ENCODE measurements at places on chromosomes 16 and 17.

DNA sequence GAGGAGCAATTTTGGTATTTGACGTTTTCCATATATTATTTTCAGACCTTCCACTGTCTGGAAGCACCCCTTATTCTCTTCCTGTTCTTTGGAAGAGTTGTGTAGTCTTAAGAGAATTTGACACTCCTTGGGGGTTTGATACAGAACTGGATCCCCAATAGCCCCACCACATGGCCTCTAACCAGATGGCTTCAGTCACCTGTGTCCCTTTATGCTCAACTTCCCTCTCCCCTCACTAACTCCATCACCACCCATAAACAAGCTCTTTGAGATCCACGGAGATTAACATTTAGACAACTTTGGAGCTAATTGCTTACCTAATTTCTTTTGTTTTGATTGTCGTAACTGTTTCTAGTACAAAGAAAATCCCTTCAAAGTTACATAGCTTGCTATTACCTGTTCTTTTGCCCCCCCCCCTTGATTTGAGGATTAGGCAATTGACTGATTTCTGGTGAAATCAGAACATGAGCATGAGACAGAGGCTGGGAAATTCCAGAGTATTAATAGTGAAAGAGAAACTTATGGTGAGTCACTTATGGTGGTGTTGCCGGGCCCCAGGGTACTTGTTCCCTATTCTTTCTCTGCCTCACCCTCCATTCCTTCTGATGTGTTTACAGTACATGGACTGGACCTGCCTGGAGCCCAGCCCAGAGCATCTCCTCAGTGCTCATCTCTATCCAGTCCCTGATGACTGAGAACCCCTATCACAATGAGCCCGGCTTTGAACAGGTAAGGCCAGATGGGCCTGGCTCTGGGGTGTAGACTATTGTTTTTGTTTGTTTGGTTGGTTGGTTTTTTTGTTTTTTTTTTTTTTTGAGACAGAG lies 7.5 kb downstream of the UBE2Z start:
- peak; percentile 77 for DNase-seq

- no peak for DNase-seq
Measured at GRCh38 chr16:11805556-11805955, 8.5 kb upstream of the ZC3H7A start.

- DNase-seq = no peak
Measured at GRCh38 chr17:19717031-19717360, 612 bp upstream of the SLC47A2 start.

GRCh38 chr16:89349947-89350633 lies 132.6 kb downstream of the ZNF778 start:
- no peak for DNase-seq

- no peak for DNase-seq
Measured at GRCh38 chr17:28756049-28756804, 12.4 kb downstream of the TRAF4 start.

- DNase-seq = no peak
Measured at GRCh38 chr17:58420827-58421226, 3.5 kb upstream of the RNF43 start.

GRCh38 chr16:17417740-17418139 lies 53.0 kb downstream of the XYLT1 start:
- DNase-seq = peak; percentile 38

DNA sequence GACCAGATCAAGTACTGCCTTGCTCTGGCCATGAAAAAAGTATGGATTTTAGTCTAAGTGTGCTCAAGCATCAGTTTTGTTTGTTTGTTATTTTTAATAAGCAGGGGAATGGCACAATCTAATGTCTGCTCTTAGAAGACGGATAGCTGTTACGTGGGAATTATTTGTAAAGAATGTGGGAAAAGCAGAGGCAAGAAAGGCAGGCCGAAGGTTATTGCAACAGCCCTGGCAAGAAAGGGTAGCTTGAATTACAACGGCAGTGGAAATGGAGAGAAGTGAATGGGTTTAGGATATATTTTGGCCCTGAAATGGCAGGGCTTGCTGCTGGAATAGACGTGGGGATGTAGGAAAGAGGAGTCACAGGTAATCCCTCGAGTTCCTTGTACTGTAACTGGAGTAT lies 987 bp upstream of the HASPIN start:
- peak; percentile 11 for DNase-seq

DNA sequence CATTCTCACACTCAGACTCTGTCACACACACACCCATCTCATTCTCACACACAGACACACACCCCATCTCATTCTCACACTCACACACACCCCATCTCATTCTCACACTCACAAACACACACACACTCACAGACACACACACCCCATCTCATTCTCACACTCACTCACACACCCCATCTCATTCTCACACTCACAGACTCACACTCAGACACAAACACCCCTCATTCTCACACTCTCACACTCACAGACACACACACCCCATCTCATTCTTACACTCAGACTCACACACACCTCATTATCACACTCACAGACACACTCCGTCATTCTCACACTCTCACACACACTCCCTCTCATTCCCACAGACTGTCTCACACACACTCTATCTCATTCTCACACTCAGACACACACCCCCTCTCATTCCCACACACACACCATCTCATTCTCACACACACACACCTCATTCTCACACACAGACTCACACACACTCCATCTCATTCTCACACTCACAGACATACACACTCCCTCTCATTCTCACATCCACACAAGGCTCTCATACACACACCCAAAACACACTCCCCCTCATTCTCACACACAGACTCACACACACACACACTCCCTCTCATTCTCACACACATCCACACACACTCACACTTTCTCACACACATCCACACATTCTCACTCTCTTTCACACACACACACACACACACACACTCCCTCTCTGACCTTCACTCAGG lies 2.9 kb downstream of the ASGR1 start:
- no peak for DNase-seq

DNA sequence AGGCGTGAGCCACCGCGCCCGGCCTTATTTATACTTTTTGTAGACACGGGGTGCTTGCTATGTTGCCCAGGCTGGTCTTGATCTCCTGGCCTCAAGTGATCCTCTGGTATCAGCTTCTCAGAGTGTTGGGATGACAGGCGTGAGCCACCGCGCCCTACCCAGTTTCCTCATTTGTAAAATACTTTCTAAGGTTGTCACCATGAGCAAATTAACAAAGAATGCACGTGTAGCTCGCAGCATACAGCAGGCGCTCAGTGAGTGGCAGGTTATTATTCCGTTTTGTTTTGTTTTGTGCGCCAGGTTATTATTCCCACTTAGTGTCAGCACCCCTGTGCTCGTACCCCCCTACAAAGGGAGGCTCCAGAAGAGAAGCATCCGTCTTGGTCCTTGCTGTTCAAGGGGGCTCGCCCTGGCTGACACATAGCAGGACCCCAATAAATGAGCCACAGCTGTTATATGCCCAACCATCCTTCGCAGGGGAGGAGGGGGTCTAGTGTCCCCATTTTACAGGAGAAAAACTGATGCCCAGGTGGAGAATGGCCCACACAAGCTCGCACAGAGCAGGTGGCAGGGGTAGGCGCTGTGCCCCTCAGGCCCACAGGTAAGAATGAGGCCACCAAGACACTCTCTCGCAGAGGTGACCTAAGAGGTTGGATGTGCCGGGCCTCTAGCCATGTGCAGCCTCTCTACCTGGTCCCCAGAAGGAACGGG lies 686 bp upstream of the MIEF2 start:
- peak; percentile 41 for DNase-seq

GRCh38 chr17:17391668-17392370 lies 85.0 kb upstream of the MED9 start:
- DNase-seq = no peak

- no peak for DNase-seq
Measured at GRCh38 chr17:27751166-27751565, 49.2 kb downstream of the NOS2 start.

GRCh38 chr17:54439816-54440215 lies 460.8 kb upstream of the TOM1L1 start:
- no peak for DNase-seq

DNA sequence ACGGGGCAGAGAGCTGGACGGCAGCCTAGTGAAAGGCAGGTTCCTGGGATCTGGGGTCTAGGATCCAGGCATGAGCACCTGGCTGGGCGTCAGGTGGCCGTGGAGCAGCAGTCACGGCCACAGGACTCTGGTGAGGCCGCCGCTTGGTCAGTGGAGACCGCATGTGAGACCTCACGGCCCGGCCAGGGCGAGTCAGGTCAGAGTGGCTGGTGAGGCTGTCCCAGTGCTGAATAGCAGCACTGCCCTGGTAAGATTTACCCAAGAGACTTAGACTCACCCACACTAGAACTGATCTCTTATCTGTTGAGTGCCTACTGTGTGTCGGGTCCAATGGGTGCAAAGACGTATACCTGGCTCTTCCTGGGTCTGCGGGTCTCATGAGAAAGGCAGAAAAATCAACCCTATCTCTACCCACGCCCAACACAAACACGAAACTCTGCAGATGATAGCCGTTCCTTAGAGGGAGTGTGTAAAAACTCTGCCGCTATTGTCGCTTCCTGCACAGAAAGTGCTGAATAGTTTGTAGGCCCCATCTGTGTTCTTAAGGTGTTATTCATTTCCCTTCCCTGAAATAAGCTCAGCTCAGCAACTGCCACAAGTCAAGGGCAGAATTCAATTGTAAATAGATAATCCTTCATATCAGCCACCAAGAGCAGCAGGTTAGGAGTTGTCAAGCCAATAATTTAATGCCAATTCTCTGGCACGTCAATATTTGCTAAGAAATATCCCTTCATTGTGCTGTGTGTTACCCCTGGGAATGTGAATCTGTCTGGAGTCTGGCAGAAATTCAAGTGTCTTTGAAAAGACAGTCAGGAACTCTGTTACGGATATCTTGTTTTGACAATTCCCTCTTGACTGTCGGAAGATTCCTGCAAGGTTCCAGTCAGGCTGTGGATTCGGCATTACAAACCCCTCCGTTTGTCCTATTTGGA lies 240.0 kb downstream of the NTN1 start:
- DNase-seq = no peak

DNA sequence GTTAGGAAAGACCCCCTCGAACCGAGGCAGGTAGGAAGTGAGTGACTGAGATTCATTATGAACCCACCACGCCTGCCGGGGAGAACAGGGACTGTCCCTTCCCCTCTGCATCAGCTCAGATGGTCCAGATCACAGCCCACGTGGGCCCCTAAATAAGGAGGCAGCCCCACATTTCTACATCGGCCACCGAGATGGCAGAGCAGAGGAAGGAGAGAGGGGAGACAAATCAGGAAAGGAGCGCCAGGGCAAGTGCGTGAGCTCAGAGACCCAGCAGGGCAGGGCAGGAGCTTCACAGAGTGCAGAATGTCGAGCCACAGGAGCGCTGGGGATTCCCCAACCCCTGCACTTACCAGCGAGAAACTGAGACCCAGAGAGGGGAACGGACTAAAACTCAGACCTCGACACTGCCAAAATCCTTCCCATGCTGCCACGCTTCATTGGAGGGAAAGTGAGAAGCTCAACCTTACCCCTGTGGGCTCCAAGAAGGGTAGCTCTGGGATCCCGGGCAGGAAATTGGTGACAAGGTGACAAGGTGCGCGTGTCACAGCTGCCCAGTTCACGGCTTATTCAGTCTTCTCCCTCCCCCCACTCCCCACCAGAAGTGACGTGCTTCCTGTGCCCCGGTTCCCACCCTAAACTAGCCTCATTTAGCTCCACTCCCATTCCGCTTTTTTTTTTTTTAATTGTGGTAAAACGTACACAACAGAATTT lies at the start of gene ICAM2:
ICAM2 (minus strand) TSS at position 578 of the 711 bp plus-strand sequence. CDS start 13,942 bp downstream, outside the sequence.
- DNase-seq = no peak

- no peak for DNase-seq
Measured at GRCh38 chr17:77109159-77109759, 31.5 kb upstream of the SEC14L1 start.

GRCh38 chr17:39750131-39751015 lies 12.6 kb downstream of the GRB7 start:
- no peak for DNase-seq

GRCh38 chr17:26792486-26792885 lies 501.4 kb upstream of the WSB1 start:
- peak; percentile 0 for DNase-seq

- DNase-seq = no peak
Measured at GRCh38 chr17:78985395-78985794, 5.7 kb upstream of the LGALS3BP start.

- no peak for DNase-seq
Measured at GRCh38 chr16:62548095-62548494, 511.9 kb upstream of the CDH8 start.

GRCh38 chr16:46949241-46949892 lies 24.1 kb downstream of the DNAJA2 start:
- DNase-seq = no peak

- peak; percentile 51 for DNase-seq
Measured at GRCh38 chr16:17269439-17269838, 201.3 kb downstream of the XYLT1 start.

- DNase-seq = peak; percentile 96
Measured at GRCh38 chr16:53809088-53809932, 105.4 kb downstream of the FTO start.

DNA sequence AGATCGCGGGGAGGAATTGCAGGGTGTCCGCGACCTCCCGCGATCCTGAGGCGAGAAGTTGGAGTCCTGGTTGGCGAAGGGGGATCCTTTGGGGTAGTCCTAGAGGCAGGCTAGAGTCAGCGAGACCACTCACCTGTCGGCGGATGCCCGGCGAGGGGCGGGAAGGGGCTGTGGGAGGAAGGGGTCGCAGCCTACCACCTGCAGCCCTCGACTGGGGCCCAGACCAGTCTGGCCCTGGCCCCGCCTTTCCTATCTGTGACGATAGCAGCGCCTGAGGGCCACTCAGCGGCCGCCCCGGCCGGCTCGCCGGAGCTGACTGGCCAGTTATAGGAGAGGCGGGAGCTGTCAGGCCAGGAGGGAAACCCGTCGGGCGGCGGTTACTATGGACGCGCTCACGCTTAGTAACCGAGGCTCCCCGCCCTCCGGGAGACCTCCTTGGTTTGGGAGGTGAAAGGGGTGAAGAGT lies at the start of gene TEKT3:
TEKT3 (minus strand) TSS at position 213 of the 465 bp plus-strand sequence. CDS start 10,012 bp downstream, outside the sequence.
- peak; percentile 68 for DNase-seq

- DNase-seq = no peak
Measured at GRCh38 chr16:81798311-81799137, 19.4 kb downstream of the PLCG2 start.

GRCh38 chr16:87597324-87597830 lies 4.9 kb upstream of the JPH3 start:
- DNase-seq = no peak

DNA sequence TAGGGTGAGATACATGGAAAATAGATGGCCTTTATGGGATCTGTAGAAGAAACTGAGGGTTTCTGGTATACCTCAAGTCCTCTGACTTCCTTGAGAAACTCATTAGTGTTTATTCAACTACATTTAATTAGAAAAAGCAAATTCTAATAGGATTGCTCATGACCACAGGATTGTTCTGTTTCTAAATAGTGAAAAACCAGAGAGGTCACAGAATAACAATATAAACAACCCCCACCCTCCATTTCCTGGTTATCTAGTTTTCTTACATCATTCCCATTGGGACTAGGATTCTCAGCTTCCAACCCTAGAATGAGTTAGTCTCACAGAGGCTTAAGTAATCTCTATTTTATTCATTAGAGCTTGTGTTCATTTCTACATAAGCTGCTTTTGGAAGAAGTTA lies 30.0 kb downstream of the SF3B3 start:
- peak; percentile 81 for DNase-seq
